ENCODE measurements at places on chromosomes 4 and X.

- no peak for DNase-seq
These were observed 238.5 kb downstream of the RASL11B start for GRCh38 chr4:53100501-53101190.

- peak; percentile 57 for DNase-seq
These were observed 64.5 kb downstream of the TENM3 start for GRCh38 chr4:182307746-182308145.

- DNase-seq = no peak
These were observed 213.4 kb upstream of the LNX1 start for GRCh38 chr4:53804719-53805118.

DNA sequence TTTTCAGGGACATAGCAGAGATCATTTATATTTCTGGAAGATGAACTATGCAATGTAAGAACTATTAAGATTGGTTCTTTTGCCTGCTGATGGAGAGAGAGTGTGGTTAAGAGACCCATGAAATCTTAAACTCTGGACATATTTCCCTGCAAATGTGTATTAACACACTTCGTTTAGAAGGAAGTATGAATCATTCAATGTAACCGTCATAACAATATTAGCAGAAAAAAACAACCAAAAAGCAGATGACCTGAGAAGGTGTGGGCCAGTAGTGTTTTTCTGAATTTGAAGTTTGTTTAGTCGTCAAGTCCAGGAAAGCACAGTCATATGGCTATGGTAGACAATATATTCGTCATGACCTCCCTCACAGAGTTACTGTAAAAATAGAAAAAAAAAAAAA, 2.5 kb upstream of the TMPRSS11D start:
- no peak for DNase-seq

DNA sequence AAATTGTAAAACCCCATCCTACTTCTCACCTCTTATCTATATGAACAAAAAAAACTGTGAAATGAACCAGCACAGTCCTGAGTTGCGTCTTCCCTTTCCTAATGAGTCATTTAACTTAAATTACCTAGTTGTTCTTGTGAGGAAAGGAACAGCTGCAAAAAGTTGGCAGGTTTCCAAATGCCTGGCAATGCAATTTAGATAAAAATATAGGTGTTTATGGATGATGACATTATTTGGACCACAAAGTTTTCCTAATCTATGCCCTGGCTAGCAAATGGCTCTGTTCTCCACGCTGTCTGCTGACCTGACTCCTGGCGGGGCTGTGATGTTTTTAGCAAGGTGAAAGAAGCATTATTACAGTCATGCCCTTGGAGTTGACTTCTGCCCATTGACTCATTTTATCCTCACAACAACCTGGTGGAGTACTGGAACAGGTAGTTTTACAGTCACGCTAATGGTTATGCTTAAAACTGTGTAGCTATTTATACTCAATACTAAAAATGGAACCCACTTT, 29.8 kb upstream of the RELL1 start:
- DNase-seq = no peak

GRCh38 chr4:124810827-124811226, 98.3 kb upstream of the ANKRD50 start:
- no peak for DNase-seq

DNA sequence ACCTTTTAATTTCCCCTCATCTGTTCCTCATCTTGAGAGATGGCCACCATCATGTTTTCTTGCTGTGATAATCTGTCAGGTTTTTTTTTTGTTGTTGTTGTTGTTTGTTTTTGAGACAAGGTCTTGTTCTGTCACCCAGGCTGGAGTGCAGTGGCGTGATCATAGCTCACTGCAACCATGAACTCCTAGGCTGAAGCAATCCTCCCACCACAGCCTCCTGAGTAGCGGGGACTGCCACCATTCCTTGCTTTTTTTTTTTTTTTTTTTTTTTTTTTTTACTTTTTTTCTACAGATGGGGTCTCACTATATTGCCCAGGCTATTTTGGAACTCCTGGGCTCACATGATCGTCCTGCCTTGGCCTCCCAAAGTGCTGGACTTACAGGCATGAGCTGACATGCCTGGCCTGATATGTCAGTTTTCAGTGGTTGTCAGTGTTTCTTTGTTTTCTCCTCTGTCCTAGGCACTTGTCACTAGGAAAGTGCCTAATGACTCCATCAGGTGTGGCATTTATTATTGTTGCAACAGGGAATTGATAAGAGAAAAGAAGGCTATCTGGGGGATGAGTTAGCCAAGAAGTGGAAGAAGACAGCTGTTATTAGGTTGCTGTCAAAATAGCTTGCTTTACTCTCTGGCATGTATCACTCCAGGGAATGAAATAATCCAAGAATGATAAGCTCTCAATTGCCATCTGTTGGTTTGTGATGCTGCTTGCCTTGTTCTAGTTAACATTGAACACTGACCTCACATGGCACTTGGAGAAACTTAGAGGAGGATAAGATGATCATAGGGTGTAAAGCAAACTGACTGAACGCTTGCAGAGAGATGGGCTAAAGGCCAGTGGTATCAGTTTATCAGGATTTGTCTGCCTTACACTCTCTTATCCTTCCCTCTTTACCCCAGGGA, 41.7 kb downstream of the TMEM164 start:
- no peak for DNase-seq

GRCh38 chrX:79081895-79082512, 62.5 kb upstream of the GPR174 start:
- DNase-seq = no peak

GRCh38 chrX:18883234-18883960, 100.5 kb downstream of the PHKA2 start:
- DNase-seq = no peak

GRCh38 chrX:54564936-54565335, 34.9 kb downstream of the GNL3L start:
- DNase-seq = no peak

GRCh38 chr4:144514736-144515135, 131.2 kb upstream of the HHIP start:
- no peak for DNase-seq

- no peak for DNase-seq
These were observed 82.3 kb downstream of the SLC10A7 start for GRCh38 chr4:146439437-146439836.

- no peak for DNase-seq
These were observed 18.2 kb downstream of the UBE2D3 start for GRCh38 chr4:102809190-102809589.

- DNase-seq = no peak
These were observed 113.9 kb downstream of the CEP135 start for GRCh38 chr4:56062526-56063145.

GRCh38 chrX:38342853-38343778, 9.3 kb upstream of the OTC start:
- no peak for DNase-seq

DNA sequence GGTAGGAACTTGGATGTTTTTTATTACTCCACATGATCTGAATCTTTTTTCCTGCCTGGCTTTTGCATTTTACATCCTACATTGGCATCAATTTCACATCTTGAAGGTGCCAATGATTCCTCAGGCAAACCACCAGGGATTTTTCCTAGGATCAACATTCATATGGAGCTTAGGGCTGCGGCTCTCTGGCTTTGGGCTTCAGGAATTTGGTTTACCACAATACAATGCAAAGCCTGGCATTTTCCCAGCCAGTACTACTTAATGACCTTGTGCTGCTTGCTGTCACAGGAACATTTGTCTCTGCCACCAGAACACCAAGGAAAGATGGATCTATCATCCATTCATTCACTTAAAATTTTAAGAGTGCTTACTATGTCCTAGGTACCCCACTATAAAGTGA, 180.7 kb downstream of the PDGFC start:
- DNase-seq = no peak

DNA sequence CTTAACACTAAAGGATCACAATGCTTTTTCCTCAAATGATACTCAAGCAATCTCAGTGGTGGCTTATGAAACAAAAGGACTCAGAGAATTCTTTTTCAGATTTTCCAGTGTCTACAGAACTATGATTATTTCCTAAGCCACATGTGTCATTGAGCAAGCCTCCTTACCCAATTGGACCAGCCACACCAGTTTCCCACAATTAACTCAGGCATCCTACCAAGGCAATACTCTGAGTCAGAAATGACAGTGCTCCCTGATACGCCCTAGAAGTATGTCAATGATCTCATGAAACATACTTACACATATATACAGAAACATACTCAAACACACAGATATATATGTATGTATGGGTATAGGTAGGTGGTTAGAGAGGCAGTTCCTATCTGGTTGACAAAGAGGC, 4.8 kb downstream of the ADAMTS3 start:
- DNase-seq = no peak
